Caco-2 (cell line): ENCODE measurements at places on chromosomes 6 and 20.

DNA sequence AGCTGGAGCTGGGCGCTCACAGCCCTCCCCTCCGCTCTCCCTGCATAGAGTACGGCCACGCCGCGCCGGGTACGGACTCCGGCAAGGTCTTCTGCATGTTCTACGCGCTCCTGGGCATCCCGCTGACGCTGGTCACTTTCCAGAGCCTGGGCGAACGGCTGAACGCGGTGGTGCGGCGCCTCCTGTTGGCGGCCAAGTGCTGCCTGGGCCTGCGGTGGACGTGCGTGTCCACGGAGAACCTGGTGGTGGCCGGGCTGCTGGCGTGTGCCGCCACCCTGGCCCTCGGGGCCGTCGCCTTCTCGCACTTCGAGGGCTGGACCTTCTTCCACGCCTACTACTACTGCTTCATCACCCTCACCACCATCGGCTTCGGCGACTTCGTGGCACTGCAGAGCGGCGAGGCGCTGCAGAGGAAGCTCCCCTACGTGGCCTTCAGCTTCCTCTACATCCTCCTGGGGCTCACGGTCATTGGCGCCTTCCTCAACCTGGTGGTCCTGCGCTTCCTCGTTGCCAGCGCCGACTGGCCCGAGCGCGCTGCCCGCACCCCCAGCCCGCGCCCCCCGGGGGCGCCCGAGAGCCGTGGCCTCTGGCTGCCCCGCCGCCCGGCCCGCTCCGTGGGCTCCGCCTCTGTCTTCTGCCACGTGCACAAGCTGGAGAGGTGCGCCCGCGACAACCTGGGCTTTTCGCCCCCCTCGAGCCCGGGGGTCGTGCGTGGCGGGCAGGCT, 4.6 kb downstream of the KCNK15 start:
- DNase-seq, result no peak

GRCh38 chr20:60993433-60994044, 258.5 kb upstream of the CDH4 start:
- DNase-seq, result no peak

GRCh38 chr20:5863040-5863833, 87.1 kb downstream of the TRMT6 start:
- no peak for DNase-seq

- DNase-seq, result no peak
Measured at GRCh38 chr6:161578478-161578877, 304.6 kb upstream of the AGPAT4 start.
